Stimulated activated CD4-positive, alpha-beta T cell treated with anti-CD3 and anti-CD28 coated beads, Interleukin-12 subunit alpha, Interleukin-12 subunit beta, amount 100 ng/mL, for 4 hours (primary cell): ENCODE measurements at places on chromosomes 6 and 20.

GRCh38 chr6:131532580-131533039 is 40.4 kb upstream of the ARG1 start:
- DNase-seq, result peak; percentile 28

GRCh38 chr6:167396068-167396658 is 71.3 kb downstream of the TTLL2 start:
- DNase-seq, result no peak

DNA sequence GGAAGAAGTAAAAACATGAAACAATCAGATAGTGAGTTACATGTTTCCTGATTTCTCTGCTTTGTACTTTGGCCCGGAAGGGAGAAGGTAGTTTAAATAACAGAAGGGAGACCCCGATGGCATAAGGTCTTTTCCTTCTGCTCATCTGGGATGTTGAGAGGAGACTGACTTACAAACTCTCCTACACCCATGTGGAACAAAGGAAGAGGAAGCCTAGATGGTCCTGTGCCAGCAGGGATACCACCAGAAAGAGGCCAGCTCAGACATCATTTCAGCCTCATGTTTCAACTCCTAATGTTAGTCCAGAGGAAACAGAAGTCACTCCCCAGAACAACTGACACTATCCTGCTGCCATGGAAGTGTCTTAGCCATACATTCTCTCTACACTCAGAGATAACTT is 250.7 kb upstream of the NOX3 start:
- no peak for DNase-seq

GRCh38 chr20:46970937-46971630 is 76.4 kb downstream of the EYA2 start:
- DNase-seq, result no peak

GRCh38 chr6:10838794-10839333 is 525 bp upstream of the MAK start:
- no peak for DNase-seq

GRCh38 chr6:161947371-161947770 is 673.5 kb upstream of the AGPAT4 start:
- DNase-seq, result no peak

DNA sequence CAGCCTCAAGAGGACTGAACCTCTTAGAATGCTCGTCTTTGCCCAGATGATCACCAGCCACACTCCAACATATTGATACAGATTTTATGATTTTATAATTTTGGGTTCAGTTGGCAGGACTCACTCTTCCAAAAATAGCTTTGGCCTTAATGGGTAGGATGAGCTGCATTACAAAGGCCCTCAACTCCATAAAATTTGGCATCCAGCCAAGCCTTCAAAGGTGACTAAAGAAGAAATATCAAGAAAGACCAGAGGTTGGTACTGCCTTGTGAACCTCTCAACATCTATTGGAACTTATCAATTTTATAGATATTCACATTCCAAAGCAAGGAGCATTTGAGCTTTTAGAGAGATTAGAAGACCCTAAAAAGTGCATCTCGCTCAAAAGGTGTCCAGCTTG is 48.4 kb upstream of the SNAP25 start:
- no peak for DNase-seq

DNA sequence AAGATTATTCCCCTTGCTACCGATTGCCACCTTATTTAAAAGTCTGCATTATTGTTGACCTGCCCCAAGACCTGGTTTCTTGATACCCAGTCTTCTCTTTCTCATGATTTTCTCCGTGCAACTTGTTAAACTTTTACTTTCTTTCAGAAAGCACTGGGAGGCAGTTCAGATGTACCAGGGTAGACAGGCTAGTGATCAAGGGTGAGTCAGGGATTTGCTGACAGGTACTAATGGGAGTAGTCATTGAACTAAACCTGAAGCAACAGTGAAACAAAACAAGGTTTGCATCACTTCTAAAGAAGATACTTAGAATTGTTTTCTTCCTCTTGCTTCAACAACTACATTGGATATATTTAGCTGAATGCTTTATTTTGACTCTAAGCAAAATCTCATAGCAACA is 124.4 kb downstream of the KCNQ5 start:
- DNase-seq, result no peak

- no peak for DNase-seq
These were observed 10.0 kb upstream of the UQCC2 start for GRCh38 chr6:33721508-33721907.

DNA sequence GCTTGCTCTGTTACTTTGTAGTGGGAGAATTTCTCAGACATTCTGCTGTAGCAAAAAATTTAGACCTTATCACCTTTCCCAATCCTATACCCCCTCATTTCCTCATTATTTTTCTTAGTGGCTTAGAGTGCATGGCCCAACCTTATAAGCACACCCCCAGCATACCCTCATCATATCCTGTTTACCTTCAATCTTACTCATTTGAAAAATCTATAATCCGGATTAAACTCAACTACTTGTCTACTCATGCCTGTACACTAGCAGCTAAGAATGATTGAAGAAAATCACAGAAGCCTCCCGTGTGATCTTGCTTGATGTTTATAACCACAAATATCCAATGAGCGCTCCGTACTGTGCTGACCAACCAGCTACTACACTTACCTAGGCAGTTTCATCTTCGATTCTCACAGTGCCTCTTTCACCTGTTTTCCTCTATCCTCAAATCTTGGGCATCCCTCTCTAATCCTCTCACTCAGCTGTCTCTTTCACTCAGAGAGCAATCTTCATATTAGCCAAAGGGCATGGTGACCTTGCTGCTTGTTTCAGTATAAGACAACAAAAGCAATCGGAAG is 36.6 kb downstream of the AIG1 start:
- DNase-seq, result no peak

DNA sequence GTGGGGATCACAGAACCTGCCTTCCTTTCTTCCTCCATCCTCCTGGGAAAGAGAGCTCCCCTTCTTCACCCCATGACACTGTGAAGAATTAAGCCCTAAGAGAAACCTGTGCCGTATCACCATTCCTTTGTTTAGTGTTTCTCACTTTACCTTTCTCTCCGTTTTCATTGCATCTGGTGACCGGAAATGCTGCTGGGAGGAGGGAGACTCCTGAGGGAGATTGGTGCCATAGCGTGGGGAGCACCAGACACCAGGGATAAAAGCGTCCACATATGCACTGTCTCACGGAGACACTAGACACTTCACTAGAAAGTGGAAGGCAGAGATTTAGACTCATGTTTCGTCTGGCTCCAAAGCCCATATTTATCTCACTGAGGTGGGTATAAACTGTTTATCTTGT is 15.5 kb upstream of the ULBP3 start:
- DNase-seq, result no peak

DNA sequence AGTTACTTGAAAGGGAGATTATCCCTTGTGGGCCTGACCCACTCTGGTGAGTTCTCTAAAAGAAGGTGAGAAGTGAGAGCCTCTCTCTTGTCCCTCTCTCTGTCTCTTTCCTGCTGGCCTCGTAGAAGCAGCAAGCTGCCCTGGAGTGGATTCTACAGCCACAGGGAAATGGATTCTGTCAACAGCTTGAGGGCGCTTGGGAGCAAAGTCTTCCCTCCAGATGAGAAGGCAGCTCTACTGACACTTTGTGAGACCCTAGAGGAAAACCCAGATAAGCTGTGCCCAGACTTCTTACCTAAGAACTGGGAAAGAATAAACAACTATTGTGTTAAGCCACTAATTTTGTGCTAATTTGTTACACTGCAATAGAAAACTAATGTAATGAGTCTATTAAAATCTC is 39.9 kb downstream of the ANKRD60 start:
- no peak for DNase-seq

DNA sequence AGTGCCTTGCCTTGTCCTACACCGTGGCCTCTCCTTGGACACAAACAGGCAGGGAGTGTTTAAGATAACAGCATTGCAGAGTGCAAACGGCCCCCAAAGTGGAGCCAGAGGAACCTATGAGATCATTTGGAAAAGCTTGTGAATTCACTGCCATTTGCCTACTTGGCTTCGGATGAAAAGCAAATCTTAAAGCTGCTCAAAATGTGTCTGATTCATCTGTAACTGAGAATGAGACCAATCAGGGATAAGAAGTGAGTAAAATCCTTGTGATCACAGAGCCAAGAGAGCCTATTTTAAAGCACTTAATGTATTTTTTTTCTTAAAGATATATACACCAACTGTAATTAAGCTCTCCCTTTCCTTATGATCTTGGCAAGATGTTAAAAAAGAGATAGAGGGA is 65.7 kb upstream of the BACH2 start:
- DNase-seq, result no peak

DNA sequence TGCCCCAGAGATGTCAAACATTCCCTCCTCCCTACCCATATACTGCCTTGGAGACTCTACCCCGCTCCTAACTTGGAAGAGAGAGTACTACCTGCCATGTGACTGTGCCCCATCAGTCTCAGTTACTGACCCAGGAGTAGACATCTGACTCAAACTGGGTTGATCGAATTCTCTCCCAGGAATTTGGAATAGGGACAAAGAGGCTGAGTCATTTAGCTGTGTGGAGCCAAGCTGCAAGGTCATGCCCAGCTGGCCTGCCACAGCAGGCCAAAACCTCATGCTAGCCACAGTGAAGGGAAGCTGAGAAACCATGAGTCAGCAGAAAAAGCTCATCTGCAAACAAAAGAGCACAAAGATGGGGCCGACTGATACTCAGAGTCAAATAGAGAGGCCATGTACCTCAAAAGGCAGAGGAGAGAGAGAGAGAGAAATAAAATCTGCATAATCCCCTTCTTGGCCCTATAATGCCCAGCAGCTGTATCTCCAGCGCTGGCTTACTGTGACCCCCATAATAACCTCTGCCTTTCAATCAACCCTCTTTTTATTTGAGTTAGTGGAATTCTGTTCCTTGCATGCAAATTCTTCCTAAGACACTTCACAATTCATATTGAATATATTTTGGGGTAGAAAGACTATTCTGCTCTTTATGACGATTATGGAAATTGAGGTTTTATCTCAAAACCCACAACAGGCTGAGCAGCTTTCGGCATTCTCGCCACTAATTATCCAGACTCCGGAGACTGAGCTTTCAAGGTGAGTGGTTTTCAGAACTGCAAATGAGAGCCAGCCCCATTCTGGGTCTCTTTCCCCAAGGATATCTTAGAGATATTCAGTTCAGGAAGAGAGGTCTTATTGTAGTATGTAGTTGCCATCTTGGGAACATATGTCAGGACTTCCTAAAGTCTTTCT is 21.4 kb upstream of the AKIRIN2 start:
- DNase-seq, result no peak

- DNase-seq, result no peak
These were observed 111.1 kb upstream of the MCHR2 start for GRCh38 chr6:100105138-100105537.

DNA sequence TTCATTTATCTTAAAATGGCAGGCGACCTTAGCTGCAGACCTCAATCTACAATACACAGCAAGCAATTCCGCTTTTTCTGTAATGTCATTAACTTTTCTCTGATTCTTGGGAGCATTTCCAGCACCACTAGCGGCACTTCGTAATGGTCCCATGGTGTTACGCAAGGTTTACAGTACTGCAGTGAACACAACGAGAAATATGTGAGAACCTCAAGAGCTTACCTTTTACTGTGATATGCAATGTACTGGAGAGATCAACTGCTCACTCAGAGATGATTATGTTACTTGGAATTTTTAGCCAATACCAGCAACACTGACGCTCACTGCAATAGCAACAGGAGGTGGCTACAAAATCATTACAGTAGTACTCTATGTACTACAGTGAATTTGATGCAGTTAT is 2.8 kb upstream of the CEP43 start:
- DNase-seq, result no peak

GRCh38 chr6:164045082-164045481 is 630.6 kb downstream of the QKI start:
- no peak for DNase-seq

DNA sequence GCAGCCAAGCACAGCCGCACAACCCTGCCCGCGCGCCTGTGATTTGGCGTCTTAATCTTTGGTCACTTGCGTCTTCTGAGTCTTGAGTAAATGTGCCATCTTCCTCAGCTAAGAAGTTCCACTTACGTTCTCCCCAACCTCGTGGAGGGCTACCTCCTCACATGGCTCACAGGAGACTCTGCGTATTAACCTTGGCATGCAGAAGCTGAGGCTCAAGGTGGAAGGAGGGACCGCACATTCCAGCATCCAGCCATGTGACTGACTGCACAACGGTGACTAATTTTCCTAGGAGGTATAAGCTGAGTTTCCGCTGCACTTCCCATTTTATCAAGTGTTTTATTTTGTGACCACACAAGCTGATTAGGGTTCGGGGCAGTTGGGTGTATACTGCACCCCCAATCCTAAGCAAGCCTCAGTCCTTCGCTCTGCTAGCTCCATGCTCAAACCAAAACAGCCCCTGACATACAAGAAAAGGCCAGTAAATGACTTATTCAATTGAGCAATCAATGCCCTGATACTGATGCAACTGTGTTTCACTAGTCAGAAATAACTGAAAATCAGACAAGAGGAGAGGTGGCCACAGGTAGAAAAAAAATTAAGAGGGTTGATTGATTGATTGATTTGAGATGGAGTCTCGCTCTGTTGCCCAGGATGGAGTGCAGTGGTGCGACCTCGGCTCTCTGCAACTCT is 7.0 kb downstream of the BEND3 start:
- DNase-seq, result no peak

DNA sequence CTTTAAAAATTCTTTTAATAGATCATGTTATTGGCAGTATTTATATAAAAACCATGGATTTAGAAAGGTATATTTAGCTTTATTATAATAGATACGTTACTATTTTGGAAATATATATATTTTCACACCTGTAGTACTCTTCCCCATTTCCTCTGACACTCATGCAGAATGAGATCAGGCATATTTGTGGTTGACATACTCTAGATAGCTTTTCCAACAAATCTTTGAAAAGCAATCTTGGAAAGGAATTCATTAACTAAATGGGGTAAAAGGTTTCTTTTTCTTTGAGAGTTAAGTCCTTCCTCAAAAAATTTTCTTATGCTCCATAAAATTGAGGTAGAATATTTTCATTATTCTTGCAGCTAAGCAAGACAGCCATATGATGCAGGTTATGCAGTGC is 14.5 kb downstream of the ASF1A start:
- no peak for DNase-seq

- DNase-seq, result no peak
These were observed 78.4 kb downstream of the FYN start for GRCh38 chr6:111794727-111795452.

DNA sequence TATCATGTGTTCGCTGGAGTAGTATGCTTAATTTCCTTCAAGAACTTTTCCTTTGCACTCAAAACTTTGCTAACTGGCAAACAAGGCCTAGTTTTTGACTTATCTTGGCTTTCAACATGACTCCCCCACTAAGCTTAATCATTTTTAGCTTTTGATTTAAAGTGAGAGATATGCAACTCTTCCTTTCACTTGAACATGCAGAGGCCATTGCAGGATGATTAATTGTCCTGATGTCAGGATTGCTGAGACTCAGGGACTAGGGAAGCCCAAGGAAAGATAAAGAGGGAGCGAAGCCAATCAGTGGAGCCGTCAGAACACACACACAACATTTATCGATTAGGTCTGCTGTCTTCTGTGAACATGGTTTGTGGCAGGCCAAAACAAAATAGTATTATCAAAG is 491.4 kb downstream of the CBLN4 start:
- DNase-seq, result no peak
